ENCODE measurements at places on chromosomes 13 and 19.

DNA sequence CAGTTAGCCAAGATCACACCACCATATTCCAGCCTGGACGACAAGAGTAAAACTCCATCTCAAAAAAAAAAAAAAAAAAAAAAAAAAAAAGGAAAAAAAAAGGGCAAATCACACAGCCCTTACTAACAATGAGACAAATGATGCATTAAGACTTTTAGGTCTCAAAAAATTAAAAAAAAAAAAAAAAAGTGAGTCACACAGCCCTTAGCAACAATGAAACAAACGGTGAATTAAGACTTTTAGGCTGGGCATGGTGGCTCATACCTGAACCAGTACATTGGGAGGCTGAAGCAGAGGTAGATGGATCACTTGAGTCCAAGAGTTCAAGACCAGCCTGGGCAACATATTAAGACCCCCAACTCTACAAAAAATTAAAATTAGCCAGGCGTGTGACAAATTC lies 32.4 kb upstream of the EIF3G start:
- DNase-seq, result no peak

- no peak for DNase-seq
Measured at GRCh38 chr19:33639035-33639681, 17.4 kb downstream of the CHST8 start.

GRCh38 chr13:50203256-50203941 lies 188.2 kb downstream of the KCNRG start:
- DNase-seq, result no peak

- no peak for DNase-seq
Measured at GRCh38 chr13:33945477-33945876, 127.5 kb downstream of the RFC3 start.

GRCh38 chr13:34886987-34887386 lies 55.1 kb upstream of the NBEA start:
- no peak for DNase-seq

- DNase-seq, result no peak
Measured at GRCh38 chr13:39688699-39689405, 33.4 kb downstream of the COG6 start.

GRCh38 chr19:52141203-52141602 lies 1.5 kb upstream of the ZNF616 start:
- no peak for DNase-seq

- no peak for DNase-seq
Measured at GRCh38 chr19:23071147-23071511, 45.7 kb upstream of the ZNF730 start.

GRCh38 chr19:41302624-41303351 lies 7.2 kb upstream of the CCDC97 start:
- peak; percentile 49 for DNase-seq

GRCh38 chr19:11190501-11190900 lies 6.8 kb downstream of the KANK2 start:
- no peak for DNase-seq

DNA sequence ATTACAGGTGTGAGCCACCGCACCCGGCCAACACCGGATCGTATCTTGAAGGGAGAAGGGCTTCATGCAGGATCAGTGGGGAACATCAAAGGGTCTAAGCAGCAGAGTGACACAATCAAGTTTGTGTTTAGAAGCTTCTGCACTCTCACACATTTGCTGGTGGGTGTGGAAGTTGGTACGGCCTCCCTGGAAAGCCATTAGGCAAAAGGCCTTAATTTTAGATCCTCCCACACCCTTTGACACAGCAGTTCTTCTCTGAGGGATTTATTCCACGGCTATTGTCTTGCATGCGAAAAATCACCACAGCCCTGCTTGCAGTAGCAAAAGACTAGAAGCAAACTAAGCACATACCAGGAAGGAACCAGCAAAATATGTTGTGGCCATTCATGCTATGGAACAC lies 18.3 kb upstream of the SLC1A5 start:
- DNase-seq, result no peak

DNA sequence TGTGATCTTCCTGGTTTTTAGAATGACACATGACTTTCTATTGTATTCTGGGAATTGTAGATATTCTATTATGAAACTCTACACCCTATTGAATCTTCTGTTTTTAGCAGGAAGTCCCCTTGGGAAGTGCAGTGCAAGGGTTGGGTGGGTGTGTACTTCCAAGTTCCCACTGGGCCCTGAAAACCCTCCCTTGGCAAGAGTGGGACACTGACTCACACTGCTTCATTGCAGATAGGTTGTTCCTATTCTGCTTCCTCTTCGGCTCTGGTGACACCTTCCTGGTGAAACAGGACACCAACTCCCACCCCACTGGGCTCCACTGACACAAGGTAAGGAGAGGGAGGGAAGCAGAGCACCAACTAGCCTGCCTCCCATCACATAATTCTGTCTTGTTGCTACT lies 121.8 kb downstream of the KCTD12 start:
- DNase-seq, result no peak

- DNase-seq, result no peak
Measured at GRCh38 chr13:95650696-95651095, 6.2 kb upstream of the DZIP1 start.

DNA sequence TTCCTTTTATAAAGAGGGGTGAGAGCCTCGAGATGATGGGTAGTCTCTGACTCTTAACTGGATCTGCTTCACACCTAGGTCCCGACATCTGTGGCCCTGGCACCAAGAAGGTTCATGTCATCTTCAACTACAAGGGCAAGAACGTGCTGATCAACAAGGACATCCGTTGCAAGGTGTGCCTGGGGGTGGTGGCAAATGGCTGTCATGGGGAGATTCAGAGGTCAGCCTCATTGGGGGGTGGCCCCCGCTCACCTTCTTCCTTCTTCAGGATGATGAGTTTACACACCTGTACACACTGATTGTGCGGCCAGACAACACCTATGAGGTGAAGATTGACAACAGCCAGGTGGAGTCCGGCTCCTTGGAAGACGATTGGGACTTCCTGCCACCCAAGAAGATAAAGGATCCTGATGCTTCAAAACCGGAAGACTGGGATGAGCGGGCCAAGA lies 1.6 kb downstream of the CALR start:
- DNase-seq, result no peak

GRCh38 chr19:54554896-54555295 lies 18.7 kb upstream of the LILRA2 start:
- no peak for DNase-seq

DNA sequence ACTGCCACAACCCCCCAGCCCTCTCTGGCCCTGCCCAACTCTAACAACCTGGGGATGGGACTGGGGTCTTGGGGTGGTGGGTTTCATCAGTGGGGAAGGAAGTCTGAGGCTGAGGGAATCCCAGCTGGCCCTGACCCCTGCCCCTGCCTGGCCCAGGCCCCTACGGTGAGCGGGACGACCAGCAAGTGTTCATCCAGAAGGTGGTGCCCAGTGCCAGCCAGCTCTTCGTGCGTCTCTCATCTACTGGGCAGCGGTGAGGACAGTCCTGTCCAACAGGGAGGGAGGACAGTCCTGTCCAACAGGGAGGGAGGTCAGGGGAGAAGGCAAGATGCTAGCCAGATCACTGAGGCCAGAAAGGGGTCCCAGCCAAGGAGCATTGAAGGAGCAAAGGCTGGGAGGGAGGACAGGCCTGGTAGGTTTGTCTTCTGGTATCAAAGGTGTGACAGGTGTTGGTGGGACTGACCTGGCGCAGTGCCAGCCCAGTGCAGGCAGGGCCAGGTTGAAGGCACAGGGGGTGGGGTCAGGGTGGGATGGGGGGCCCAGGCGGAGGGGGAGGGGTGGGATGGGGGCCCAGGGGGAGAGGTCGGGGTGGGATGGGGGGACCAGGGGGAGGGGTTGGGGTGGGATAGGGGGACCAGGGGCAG lies 12.1 kb upstream of the LTBP4 start:
- no peak for DNase-seq

DNA sequence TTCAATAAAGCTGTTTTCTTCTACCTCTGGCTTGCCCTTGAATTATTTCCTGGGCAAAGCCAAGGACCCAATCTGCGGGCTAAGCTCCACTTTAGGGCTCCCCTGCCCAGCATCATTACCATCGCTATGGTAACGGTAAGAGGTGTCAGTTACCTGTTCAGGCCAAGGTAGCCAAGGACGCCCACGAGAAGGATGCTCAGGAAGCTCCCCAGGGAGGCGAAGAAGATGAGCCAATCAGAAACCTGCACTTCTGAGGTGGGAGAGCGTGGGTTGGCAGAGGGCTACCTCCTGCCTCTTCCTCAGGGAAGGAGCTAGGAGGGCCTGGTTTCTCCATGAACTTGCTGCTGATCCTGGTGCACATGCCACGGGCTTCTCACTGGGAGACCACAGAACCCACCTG lies 24.7 kb downstream of the IL12RB1 start:
- DNase-seq, result no peak

- DNase-seq, result no peak
Measured at GRCh38 chr19:22332924-22333323, 46.7 kb downstream of the ZNF729 start.

DNA sequence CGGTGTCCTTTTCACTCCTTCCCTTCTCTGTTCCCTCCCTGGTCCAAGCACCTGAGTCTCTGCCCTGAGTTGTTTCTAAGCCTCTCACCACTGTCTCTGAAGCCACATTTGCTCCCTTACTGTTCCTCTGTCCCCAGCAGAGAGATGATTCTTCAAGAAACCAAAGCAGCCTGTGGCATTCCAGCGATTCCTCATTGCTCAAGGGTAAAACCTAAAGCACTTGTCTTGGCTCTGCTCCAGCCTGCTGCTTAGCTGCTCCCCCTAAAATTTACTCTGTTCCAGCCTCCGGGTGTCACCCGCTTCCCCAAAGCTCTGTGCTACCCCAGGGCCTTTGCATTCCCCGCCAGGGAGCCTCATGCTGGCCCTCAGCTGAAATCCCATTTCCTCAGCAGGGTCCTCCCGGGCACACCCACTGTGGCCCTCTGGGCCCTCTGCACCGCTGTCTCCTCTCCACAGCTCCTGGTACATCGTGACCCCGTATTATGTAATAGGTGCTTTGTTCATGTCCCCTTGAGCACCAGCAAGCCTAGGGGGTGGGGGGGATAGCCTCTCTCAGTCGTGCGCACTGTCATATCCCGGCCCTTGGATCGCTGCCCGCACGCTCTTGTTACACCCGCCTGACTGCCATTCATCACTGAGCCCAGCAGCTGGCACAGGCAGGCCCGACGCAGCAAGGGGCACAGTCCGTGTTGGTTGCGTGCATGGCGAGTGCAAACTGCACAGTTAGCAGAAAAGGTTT lies 15.8 kb downstream of the TECR start:
- no peak for DNase-seq

DNA sequence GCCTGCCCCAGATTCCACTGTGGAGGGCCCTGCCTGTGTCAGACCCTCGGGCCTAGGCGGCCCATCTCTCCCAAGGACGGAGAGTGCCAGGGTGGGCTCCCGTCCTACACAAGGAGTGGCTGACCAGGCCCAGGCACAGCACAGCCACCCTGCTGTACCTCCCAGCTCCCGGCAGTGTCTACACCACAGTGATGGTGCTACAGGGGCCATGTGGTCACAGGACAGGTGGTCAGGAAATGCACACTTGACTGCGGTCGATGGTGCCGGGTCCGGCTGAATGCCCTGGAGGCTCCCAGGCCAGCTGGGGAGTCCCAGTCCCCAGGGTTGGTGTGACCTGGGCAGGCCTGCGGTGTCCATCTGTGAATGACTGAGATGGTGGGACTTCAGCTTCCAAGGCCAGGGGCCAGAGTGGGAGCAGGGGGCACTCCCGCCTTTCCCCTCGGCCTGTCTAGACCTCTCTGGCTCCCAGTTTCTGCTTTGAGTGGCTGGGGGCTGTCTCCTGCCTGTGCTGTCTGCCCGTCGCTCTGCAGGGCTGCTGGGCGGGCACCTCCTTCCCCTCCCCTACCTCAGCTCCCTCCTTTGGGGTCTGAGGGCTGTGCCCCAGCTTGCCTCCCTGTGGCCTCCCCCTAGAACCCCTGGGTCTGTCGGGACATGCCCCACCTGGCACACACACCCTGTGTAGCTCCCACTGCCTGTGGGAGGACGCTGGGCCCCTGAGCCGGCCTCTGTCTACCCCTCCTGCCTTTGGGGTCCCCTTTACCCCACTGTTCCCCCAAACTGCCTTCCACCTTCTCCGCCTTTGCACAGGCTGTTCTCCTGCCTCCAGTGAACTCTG lies 12.5 kb downstream of the DDA1 start:
- no peak for DNase-seq

DNA sequence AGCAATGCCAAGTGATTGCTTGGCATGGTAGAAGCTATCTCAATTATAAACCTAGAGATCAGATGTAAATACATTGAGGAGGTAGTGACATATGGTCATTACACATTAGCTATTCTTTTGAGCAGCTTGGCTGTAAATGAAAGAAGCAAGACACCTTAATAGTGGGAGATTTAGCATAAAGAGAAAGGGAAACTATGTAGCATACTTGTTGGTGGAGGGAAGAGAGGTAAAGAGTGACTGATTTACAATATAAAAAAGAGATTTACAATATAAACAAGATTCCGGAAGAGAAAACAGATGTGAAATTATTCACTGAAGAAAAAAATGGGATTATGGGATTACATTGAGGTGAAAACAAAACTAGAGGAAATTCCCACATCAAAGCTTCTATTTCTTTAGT lies 2009.6 kb downstream of the OLFM4 start:
- no peak for DNase-seq

DNA sequence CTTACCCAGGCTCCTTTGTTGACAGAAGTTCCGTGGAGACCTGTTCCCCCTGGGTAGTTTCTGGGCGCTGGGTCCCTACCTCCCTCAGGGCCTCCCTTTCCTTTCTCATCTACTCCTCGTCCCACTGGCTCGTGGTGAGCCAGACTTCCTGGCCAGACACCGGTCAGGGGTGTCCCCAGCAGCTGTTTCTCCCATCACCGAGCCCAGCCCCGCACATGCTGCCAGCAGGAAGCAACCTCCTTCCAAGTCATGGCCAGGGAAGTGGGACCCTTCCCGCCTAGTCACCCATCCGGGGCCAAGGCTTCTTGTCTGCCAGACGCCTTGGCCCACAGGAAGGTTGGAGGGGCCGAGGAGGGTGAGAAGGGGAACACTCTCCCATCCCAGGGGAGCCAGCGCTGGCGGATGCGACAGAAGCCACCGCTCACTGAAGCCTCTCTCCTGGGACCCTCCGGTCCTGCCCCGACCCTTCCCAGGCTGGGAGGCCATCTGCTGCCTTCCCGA lies 5.7 kb downstream of the PAK4 start:
- DNase-seq, result no peak

DNA sequence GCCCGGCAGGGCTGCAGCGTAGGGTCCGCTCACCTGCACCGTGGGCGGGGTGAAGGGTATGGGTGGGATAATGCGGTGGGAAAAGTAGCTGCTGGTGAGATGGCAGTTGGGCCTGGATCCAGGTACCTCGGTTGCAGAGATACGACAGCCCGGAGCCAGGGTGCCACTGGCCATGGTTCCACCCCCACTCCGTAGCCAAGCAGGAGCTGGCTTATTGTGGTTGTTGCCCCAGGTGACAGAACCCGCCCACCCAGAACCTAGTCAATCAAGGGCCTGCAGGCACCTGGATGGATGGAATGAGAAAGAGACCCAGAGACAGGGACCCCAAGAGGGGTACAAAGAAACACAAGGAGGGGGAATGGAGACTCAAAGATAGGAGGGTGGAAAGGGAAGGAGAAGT lies 3.5 kb upstream of the LHB start:
- no peak for DNase-seq

- DNase-seq, result no peak
Measured at GRCh38 chr13:112113348-112113747, 46.4 kb downstream of the SOX1 start.

GRCh38 chr19:1811472-1811894 lies 593 bp downstream of the ATP8B3 start:
- peak; percentile 24 for DNase-seq

- no peak for DNase-seq
Measured at GRCh38 chr13:90680826-90681225, 666.7 kb upstream of the MIR17HG start.

Measured in activated T-helper 1 cell treated with anti-CD3 and anti-CD28 coated beads, Interleukin-2, amount 50 U/mL, for 16 hours (primary cell).